ENCODE measurements at places on chromosomes 12 and 14. TPM values are rescaled to one million over a fixed set of nuclear protein-coding genes. Genes with fewer than 3 reads are reported as not detected.

DNA sequence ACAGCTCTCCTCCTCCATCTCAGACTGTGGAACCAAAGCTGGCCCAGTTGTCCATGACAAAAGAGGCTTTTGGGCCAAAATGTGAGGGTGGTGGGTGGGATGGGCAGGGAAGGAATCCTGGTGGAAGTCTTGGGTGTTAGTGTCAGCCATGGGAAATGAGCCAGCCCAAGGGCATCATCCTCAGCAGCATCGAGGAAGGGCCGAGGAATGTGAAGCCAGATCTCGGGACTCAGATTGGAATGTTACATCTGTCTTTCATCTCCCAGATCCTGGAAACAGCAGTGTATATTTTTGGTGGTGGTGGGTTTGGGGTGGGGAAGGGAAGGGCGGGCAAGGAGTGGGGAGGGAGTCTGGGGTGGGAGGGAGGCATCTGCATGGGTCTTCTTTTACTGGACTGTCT lies 11.8 kb upstream of the TAMALIN start:
- no peak for DNase-seq

DNA sequence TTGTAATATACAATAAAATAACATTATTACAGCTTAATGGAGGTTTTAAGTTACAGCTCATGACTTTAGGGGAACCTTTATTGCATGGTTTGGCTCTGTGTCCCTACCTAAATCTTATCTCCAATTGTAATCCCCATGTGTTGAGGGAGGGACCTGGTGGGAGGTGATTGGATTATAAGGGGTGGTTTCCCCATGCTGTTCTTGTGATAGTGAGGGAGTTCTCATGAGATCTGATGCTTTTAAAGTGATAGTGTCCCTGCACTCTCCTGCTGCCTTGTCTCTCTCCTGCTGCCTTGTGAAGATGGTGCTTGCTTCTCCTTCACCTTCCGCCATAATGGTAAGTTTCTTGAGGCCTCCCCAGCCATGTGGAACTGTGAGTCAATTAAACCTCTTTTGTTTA lies 132.1 kb upstream of the SYT1 start:
- no peak for DNase-seq

GRCh38 chr14:46596236-46596635 lies 55.3 kb downstream of the RPL10L start:
- DNase-seq = no peak

DNA sequence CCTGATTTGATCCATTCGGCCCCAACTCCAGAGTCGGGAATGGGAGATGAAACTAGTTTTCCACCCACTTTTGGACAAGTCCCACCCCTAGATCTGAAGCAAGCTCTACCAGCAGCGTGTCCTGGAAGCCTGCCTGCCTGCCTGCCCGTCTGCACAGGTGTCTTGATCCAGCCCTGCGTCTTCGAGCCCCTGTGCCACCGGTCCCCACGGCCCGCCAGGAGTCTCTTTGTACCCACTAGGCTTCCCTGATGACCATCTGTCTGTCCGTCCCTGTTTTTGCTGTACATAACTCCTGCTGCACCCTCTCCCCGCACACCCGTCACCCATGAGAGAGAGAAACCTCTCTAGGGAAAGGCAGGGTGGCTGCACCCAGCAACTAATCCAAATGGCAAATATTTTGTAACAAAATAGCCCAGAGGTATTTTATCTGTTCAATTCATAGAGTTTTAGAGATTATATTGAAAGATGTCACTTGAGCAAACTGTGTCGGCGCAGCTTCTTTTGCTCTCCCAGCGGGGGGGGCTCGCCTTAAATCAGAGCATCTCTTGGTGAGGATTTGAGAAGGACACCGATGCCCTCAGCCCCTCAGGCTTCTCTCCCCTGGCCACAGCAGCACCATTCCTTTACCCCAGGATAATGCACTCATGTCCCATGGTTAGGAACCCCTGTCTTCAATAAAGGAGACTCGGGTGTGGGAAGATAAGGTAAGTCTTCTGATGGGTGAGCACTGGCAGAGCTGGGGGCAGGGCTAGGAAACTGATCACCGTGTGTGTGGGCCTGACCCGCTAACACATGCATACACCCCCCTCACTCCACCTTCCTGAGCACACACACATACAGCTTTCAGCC lies 35.8 kb downstream of the SLC6A12 start:
- no peak for DNase-seq

GRCh38 chr12:3722368-3722767 lies 30.5 kb downstream of the CRACR2A start:
- no peak for DNase-seq

- no peak for DNase-seq
Observed at GRCh38 chr14:22218728-22219127, 370.3 kb downstream of the DAD1 start.

LGR5 gene
- 0.91 TPM for total RNA-seq

OR6C75 gene
- not detected for total RNA-seq

GRCh38 chr12:46830731-46831334 lies 5.0 kb upstream of the SLC38A4 start:
- peak; percentile 6 for DNase-seq

DNA sequence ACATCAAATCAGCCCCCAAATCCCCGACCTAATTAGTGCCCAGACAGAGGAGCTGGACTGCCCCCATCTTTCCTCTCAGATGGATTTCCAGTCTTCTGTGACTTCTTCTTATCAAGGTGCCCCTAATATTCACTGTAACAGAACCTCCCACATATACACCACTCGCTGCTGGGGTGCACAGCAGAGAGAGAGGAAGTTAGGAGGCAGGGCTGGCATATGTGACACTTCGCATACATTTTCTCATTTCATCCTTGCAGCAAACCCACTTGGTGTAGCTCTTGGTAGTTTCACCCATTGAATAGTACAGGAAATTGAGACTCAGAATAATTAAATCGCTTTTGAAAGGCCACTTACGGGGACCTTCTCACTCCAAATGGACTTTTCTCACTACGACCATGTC lies 56.5 kb upstream of the CCND2 start:
- no peak for DNase-seq

Measured in prostate gland (tissue), 2 donors.